ENCODE measurements at places on chromosomes 7 and 10. TPM values are rescaled to one million over a fixed set of nuclear protein-coding genes. Genes with fewer than 3 reads are reported as not detected.

CRCP gene
- 38.0 TPM for total RNA-seq

NCF1 gene
- total RNA-seq = not detected

PTN gene
- 228 TPM for total RNA-seq

TRIP6 gene
- 39.7 TPM for total RNA-seq

- DNase-seq = no peak
Measured at GRCh38 chr7:69959789-69960499, 361.7 kb downstream of the AUTS2 start.

DNA sequence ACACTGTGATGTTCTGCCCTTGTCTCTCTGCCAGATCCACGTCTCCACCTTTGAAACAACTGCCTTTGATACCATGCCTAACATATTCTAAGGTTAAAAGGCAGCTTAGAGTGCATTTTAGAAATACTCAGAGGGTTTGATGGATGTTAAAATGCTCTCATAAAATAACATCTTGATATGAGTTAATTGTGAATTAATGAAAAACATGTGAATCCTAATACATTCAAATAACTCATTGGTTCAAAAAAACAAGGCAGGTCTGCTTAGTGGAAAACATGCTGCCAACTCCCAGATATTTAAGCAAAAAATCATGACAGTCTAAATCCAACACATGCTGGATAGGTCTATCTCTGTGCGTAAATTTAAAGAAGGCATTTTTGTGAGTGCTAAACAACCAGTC, 291.8 kb downstream of the AHR start:
- no peak for DNase-seq

DNA sequence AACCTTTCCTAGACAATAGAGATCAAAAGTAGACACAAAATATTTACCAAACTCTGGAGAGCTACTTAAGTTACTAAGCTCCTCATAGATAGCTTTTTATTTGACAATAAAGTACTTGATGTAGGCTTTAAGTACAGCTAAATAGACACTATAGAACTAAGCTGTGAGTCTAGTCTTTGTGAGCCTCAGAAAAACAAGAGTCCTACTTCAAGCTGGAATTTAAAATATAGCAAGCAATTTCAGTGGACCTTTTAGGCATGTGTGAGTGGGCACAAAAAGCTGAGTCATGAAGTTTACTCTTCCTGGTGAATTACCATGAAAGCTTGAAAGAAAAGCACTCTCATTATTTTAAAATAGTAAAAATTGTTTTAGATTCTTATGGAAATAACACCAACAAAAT, 76.1 kb downstream of the ADD3 start:
- no peak for DNase-seq

DNA sequence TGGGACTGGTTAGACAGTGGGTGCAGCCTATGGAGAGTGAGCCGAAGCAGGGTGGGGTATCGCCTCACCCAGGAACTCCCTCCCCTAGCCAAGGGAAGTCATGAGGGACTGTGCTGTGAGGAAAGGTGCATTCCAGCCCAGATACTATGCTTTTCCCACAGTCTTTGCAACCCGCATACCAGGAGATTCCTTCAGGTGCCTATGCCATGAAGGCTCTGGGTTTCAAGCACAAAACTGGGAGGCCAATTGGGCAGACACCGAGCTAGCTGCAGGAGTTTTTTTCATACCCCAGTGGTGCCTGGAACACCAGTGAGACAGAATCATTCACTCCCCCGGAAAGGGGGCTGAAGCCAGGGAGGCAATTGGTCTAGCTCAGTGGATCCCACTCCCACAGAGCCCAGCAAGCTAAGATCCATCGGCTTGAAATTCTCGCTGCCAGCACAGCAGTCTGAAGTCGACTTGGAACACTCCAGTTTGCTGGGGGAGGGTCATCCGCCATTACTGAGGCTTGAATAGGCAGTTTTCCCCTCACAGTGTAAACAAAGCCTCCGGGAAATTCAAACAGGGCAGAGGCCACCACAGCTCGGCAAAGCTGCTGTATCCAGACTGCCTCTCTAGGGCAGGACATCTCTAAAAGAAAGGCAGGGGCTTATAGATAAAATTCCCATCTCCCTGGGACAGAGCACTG, 141.4 kb downstream of the TFEC start:
- no peak for DNase-seq

GRCh38 chr7:111089822-111090426, 1.0 kb upstream of the LRRN3 start:
- DNase-seq = no peak

GRCh38 chr7:76507723-76508406, 2.5 kb upstream of the UPK3B start:
- no peak for DNase-seq

DNA sequence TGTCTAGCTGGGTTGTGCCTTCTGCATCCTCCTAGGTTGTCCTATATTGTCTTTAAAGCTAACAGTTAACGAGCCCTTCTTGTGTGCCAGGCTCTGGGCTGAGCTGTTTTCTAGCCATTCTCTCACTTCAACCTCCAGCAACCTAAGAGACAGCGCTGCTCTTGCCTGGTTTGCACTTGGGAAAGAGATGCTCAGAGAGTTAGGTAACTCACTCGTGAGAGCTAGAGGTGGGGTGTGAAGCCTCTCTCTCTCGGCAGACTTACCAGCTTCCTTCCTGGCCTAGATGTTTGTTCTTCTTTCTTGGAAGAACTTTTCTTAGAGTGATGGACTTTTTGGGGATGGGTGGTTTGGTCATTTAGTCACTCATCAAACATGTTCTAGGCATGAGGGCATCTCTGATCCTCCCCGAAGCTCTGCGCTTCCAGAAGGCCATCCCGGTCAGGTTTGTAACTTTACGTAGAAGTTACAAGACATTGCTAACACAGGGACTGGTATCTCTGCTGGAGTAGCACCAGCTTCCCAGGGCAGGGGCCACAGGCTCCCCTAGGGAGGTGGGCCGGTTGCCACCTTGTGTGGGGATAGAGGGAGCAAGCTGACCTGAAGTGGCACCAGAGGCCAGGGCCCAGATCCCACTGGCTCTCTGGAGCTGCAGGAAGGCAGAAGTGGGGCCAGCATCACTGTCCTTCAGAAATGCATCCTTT, 14.3 kb downstream of the TSPAN15 start:
- no peak for DNase-seq

DNA sequence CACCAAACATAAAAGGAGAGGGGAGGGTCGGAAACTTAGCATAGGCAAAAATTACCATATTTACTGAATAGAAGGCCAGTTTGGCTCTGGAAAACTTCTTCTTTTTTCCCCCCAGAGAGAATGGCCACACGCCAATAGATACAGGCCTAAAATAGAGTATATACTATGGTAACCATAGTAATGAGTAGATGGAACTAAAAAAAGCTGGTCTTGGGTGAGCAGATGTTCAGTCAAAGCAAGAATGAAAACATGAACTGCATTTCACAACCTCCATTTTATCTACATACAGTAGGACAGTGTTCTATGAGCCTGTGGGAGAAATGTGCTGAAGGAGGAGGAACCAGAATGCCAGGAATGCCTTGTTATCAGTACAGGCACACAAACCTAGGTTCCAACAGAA, 141.7 kb upstream of the SEMA3A start:
- DNase-seq = no peak

DNA sequence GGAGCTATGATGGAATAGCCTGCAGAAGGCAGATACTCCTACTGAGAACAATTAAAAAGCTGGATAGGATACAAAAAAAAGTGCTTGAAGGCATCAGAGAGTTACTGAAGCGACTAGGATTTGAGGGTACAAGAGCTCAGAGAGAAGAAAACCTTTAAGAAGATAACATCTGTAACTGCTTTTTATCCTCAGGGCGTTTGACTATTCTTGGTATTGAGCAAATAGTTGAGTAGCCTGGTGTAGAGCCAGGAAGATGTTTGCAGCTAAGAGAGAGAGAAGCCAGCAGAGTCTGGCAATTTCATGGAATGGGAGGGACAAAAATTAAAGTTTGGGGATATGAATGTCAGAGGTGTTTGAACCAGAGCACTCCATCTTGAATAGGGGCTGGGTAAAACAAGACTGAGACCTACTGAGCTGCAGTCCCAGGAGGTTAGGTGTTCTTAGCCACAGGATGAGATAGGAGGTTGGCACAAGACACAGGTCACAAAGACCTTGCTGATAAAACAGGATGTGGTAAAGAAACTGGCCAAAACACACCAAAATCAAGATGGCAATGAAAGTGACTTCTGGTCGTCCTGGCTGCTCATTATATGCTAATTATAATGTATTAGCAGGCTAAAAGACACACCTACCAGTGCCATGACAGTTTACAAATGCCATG, 428.8 kb downstream of the SH2D4B start:
- DNase-seq = no peak

GRCh38 chr10:101063548-101064414, 2.0 kb downstream of the KAZALD1 start:
- DNase-seq = no peak

GRCh38 chr10:86087716-86088115, 278.9 kb downstream of the GRID1 start:
- DNase-seq = no peak

DNA sequence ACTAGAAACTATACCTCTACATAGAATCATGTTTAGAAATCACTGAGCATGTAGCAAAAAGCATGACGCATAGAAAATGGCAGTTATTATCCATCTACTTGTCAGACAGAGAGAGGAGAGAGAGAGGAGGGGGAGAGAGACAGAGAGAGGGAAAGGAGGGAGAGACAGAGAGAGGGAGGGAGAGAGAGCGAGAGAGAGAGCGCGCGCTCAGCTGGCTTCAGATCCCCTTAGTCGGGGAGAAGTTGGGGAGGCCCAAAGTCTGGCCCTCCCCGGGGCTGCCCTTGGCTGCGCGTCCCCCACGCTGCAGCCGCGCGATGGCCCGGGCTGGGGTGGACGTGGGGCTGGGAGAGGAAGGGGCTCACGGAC, 37.0 kb downstream of the CNPY1 start:
- DNase-seq = no peak

- DNase-seq = no peak
Measured at GRCh38 chr7:87337331-87337730, 8.1 kb upstream of the CROT start.

GRCh38 chr10:110138197-110138812, 69.1 kb upstream of the MXI1 start:
- DNase-seq = no peak

DNA sequence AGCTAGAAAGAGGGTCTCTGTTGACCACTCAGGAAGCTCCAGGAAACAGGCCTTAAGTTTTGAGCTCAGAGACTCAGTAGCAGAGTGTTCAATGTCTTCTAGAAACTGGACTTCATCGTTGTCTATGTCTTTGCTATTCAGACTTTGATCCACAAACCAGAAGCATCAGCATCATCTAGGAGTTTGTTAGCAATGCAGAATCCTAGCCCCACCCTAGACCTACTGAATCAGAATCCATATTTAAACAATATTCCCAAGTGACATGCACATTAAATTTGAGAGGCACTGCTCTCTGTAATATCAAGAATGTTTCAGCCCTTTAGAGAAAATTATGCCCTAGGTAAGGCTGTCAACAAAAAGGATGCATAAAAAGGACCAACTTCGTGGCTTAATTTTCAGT, 12.9 kb upstream of the OGDHL start:
- no peak for DNase-seq

DNA sequence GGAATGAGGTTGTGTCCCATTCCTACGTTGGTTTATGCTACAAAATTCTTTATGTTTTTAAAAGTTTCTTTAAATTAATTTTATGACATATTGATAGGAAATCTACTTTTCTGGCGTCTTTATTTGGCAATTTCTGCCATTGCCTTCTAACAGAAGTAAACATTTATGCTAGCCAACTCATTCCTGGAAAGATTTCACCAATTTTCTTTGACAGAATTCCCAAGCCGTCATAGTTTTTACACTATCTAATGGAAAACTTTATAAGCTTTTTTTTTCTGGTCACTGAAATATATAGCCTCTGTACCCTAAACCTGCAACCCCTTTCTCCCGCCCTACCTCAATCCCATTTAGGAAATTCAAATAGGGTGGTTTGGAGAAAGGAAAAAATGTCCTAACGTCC, 6.1 kb upstream of the TCAF1 start:
- no peak for DNase-seq

DNA sequence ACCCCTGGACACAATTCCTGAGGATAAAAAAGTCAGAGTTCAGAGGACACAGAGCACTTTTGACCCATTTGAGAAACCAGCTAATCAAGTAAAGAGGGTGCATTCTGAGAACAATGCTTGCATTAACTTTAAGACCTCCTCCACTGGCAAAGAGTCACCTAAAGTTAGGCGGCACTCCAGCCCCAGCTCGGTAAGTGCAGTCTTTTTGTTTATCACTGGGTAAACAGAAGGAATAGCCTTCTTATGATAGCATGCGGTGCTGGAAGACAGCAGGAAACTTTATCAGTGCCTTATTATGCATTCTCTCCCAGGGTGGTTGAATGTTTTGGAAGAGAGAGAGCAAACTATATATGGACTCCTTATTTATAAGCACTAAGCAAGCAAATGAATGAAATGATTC, 130.5 kb downstream of the CDK14 start:
- DNase-seq = no peak

DNA sequence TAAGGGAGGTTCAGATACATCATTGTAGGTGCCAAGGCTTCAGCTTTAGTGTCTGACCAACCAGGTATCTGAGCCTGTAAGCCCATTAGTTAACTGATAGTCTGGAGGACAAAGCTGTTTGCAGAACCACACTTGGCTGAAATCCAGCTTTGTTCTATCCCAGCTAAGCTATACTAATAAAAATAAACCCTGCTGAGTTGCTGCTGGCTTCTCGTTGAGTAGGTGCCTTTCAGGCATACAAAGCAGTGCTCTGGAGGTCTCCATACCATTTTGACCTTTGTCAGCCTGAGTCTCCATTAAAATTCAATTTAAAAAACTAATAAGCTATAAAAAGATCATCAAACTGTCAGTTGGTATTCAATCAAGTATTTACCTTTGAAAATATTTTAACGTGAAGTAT, 22.0 kb downstream of the CDCA7L start:
- DNase-seq = no peak

GRCh38 chr7:99340659-99341058, 15.0 kb downstream of the ARPC1A start:
- DNase-seq = no peak

DNA sequence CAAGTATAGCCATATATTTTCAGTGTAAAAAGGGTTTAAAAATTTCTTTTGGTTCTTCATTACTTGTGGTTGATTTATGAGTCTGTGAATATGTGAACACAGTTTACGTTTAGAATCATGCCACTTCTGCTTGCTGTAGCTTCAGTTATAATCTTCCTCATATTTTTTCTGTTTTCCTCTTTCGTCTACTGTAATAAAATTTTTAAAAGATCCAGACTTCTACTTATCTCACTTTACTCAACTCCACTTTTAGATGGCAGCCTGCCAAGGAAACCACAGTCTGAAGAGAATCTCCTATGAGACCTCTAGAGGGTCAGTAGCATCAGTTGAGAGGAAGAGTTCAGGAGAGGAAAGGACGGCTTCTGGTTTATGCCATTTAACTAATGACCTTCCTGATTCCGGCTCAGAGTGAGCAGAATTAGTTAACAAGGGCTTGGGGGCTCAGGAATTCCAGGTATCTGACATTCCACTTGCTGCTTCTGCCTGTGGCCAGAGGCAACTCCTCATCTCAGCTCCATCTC, 21.4 kb downstream of the CREB5 start:
- DNase-seq = no peak

GRCh38 chr7:96238474-96238873, 83.4 kb downstream of the SLC25A13 start:
- DNase-seq = no peak
